ENCODE measurements at places on chromosomes 3 and 15. TPM values are rescaled to one million over a fixed set of nuclear protein-coding genes. Genes with fewer than 3 reads are reported as not detected.

Gene KBTBD13
- under 0.01 TPM for total RNA-seq

Gene FOXL2NB
- under 0.01 TPM for total RNA-seq

Gene TLR9
- total RNA-seq, result 0.66 TPM

Gene GOLGA6L9
- 1.2 TPM for total RNA-seq

Gene PAK6
- 0.38 TPM for total RNA-seq

Gene SKOR1
- total RNA-seq, result 0.14 TPM

Gene ARL6
- total RNA-seq, result 5.8 TPM

Gene BTBD1
- 61.1 TPM for total RNA-seq

Gene DUOXA2
- total RNA-seq, result 0.05 TPM

Gene CGNL1
- 5.9 TPM for total RNA-seq

GRCh38 chr3:2317521-2317920 lies 218.9 kb downstream of the CNTN4 start:
- DNase-seq, result no peak

DNA sequence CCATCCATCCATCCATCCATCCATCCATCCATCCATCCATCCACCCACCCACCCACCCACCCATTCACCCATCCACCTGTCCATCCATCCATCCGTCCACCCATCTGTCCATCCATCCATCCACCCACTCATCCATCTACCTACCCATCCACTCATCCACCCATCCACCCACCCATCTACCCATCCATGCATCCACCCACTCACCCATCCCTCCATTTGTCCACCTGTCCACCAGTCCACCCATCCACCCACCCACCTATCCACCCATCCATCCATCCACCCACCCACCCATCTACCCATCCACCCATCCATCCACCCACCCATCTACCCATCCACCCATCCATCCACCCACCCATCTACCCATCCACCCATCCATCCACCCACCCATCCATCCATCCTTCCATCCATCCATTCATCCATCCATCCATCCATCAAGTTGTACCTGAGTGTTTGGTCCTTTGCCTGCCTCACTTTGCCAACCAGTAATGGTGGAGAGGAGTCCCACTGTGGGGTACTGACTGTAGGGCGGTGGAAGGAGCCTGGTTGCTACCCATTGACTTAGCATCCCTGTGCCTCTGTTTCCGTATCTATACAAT lies 17.3 kb downstream of the PSTPIP1 start:
- DNase-seq, result no peak

DNA sequence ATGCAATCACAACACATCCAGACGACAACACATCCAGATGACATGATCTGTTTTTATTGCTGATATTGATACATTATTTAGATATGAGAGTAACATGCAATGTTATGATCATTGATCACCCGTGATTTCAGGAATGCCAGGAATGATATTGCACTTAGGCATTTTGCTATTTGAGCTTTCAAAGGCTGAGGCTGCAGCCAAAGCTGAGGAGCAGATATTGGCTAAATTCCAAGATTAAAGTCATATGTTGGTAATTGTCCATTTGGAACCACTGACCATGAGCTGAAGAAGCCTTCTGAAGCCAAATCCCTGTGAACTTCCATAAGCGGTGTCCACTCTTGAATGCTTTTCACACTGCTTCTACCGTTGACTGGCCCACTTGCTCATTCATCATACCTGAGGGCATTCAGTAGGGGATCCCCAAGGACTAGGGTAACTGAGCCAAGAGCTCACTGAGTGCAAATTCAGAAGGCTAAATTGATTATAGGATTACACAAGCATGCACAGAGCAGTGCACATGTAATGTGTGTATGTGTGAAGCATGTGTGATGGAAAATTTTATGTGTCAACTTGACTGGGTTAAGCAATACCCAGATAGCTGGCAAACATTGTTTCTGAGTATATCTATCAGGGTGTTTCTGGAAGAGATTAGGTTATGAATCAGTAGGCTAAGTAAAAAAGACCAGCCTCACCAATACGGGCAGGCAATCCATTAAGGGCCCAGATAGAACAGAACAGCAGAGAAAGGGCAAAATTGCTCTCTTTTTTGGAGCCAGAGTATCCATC lies 92.1 kb upstream of the PLAAT1 start:
- no peak for DNase-seq

DNA sequence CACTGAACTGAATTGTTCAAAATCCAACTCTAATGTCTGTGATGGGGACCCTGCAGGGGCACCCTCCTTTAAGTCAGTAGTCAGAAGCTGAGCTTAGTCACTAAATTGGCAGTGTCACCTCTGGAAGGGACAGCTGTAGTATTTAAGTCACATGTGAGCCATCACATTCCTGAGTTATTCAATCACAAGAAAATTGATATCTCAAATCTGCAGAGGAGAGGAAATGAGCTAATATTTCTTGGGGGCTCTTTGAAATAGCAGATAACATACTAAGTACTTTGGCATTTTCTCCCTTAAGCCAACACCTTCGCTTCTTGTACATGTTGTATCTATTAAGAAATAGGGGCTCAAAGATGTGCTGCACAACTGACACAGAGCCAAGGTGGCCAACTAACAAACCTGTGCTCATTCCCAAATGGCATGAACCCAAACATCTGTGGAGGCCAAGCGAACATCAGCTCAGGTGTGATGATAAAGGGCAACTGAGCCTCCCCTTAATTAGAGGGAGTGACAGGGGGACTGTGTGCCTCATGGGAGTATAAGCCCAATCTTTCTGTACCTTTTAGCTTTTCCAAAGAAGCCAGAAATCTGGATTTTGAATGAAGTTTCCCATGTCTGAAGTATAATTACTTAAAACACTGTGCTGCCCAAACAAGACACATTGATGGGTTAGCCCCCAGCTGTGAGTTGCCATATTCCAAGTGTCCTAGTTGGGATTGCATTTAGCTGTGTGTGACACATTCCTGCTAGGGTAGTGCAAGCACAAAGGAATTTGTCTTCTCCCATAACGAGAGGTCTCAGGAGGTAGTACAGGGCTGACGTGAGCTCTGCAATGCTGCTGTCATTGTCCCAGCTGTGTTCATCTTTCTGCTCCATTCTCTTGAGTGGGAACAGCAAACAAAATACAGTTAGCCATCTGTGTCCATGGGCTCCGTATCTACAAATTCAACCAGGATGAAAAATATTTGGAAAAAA lies 63.3 kb downstream of the ABHD5 start:
- DNase-seq, result no peak

GRCh38 chr3:46186471-46187340 lies 21.4 kb downstream of the CCR1 start:
- no peak for DNase-seq

- DNase-seq, result no peak
Measured at GRCh38 chr3:125037498-125038150, 18.2 kb downstream of the HEG1 start.

DNA sequence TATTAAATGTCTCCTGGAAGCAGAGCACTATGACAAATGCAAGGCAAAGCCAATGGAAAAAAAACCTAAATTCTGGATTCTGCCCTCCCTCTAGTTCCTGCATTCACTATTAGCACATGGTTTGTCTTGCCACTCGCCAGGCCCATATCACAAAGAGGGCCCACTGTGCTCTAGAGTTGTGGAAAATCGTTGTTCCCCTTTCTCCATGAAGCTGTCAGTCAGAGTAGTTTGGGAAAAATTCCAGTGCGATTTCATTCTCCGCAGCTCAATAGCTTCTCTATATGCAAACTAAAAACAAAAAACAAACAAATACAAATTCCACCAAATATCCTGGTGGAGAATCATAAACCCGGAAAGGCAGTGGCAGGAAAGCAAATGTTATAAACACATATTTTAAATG lies 77.3 kb downstream of the RORA start:
- DNase-seq, result no peak

- no peak for DNase-seq
Measured at GRCh38 chr15:79083154-79083553, 7.4 kb downstream of the RASGRF1 start.
